CD8-positive, alpha-beta memory T cell (primary cell): ENCODE measurements at places on chromosomes 3 and 15.

- H3K27ac ChIP-seq = no peak overlapping the region
- H3K36me3 ChIP-seq = no peaks in the 10 kb centered on the region
- H3K4me1 ChIP-seq = peaks cover 19% of the 10 kb centered on the region
- H3K4me3 ChIP-seq = no peak overlapping the region
Observed at GRCh38 chr15:52488830-52489229, 39.9 kb downstream of the MYO5A start.

DNA sequence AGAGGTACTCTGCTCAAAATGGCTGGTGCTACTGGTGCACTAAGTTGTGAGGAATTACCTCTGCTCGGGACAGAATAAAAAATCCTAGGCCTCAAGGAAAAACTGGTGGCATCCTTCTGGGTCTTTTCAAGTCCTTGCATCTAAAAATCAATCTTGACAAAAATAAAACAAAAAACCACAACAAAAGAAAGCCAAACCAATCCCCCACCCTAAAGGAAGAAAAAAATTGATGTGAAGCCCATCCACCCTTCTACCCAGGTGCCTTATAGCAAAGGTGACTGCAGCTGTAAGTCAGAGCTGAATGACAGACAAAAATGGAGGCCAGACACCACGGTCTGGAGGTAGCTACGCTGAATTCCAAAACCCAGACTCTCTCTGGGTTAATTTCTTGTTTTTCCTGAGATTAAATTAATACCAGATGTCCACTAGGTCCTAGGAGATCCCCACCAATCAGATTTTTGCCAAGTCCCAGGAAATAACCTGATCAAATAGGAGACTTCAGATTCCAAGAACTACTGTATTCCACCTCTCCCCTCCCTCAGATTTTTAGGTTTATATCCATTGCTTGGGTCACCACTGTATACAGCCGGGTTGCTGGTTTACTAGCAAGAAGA lies 33.5 kb downstream of the ABCC5 start:
- no peaks in the 10 kb centered on the region for H3K27me3 ChIP-seq
- no peak overlapping the region for H3K27ac ChIP-seq
- DNase-seq = no peak
- no peaks in the 10 kb centered on the region for H3K4me1 ChIP-seq
- H3K4me3 ChIP-seq = no peak overlapping the region
- H3K36me3 ChIP-seq = peaks cover 8% of the 10 kb centered on the region

DNA sequence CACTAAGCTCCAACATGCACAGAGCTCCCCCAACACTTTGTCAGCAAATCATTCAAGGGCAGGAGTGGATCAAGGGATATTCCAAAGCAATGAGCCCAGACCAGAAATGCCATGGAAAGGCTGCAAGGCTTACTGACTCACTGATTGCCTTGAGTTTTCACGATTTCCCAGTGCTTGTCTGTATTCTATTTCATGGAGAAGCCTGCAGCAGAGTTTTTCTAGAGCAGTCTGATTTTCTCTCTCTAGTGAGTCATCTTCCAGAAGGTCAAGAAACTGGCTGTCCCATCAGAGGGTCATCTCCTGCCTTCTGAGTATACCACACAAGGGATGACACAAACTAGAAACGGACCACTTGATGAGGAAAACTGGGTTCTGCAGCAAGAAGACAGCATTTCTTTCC lies 16.5 kb downstream of the LMCD1 start:
- no peaks in the 10 kb centered on the region for H3K36me3 ChIP-seq
- H3K4me3 ChIP-seq = no peak overlapping the region
- H3K27me3 ChIP-seq = no peaks in the 10 kb centered on the region
- H3K27ac ChIP-seq = no peak overlapping the region
- DNase-seq = no peak

DNA sequence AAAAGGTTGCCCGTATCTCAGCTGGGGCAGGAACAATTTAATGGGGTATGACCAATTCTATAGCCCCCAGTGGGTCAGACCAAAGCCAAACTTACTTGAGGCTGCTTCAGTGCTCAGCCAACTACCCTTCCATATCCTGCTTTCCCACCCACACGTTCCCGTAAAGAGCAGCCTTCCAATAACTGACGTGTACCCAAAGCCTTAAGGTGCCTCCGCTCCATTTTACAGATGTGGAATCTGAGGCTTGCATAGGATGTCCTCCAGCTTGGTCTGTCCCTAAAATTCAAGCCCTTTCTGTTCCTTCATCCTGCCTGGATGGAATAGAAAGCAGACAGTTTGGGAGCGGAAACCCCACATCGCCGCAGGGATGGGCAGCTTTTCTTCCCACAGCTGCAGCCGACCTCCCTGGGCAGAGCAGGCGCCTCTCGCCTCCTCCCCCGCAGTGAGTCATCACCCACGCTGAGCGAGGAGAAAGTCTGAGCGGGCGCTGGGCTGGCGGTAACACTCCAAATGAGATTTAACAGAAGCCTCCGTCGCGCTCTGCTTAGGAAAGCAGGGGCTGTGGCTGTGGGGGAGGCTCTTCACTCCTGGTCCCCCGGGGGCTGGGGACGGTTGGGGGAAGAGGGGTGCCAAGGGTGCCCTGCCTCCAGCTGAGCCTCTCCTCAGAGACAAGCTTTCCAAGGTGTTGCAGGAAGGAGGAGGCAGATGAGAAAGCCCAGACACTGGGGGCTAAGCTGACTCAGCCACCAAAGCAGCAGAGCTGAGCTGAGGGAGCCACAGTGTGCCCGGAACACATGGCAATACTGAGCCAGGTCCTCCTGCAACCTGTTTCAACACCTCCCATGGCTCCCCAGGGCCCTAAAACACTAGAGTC lies 57.8 kb upstream of the HRH1 start:
- H3K4me1 ChIP-seq = no peaks in the 10 kb centered on the region
- no peaks in the 10 kb centered on the region for H3K27me3 ChIP-seq
- H3K36me3 ChIP-seq = no peaks in the 10 kb centered on the region
- H3K4me3 ChIP-seq = no peak overlapping the region
- DNase-seq = no peak

DNA sequence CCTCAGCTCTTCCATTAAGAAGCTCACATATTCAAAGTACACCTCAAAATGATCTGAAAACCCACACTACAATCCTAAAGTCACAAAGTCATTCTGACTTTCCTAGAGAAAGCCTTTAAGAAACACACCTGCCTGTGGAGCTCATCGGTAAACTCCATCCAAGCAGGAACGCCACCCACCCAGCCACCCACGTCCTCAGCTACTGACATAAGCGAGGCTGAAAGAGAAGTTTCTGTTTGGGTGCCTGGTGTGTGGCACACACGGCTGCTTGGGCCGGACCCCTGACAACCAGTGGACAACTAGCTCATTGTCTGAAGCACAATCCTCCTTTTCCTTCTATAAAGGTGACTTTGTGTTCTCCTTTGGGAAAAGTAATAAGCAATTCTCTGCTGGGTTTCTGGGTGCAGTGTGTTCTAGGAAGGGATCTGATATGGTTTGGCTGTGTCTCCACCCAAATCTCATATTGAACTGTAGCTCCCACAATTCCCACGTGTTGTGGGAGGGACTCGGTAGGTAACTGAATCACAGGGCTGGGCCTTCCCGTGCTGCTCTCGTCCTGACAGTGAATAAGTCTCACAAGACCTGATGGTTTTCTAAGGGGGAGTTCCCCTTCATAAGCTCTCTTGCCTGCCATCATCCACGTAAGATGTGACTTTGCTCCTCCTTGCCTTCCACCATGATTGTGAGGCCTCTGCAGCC lies 26.1 kb downstream of the FAM174B start:
- H3K27ac ChIP-seq = no peak overlapping the region
- no peak for DNase-seq
- H3K27me3 ChIP-seq = no peaks in the 10 kb centered on the region
- H3K4me1 ChIP-seq = no peaks in the 10 kb centered on the region

GRCh38 chr15:58406811-58407210 lies 25.0 kb upstream of the LIPC start:
- H3K36me3 ChIP-seq = no peaks in the 10 kb centered on the region
- no peak for DNase-seq
- H3K27me3 ChIP-seq = no peaks in the 10 kb centered on the region
- no peaks in the 10 kb centered on the region for H3K4me1 ChIP-seq

GRCh38 chr15:44194323-44195150 lies 534 bp downstream of the FRMD5 start:
- H3K4me1 ChIP-seq = peaks cover 17% of the 10 kb centered on the region
- no peaks in the 10 kb centered on the region for H3K36me3 ChIP-seq

- no peak overlapping the region for H3K4me3 ChIP-seq
- no peaks in the 10 kb centered on the region for H3K27me3 ChIP-seq
- no peaks in the 10 kb centered on the region for H3K4me1 ChIP-seq
- no peaks in the 10 kb centered on the region for H3K36me3 ChIP-seq
- DNase-seq = no peak
Observed at GRCh38 chr15:34700891-34701427, 53.8 kb downstream of the GJD2 start.

DNA sequence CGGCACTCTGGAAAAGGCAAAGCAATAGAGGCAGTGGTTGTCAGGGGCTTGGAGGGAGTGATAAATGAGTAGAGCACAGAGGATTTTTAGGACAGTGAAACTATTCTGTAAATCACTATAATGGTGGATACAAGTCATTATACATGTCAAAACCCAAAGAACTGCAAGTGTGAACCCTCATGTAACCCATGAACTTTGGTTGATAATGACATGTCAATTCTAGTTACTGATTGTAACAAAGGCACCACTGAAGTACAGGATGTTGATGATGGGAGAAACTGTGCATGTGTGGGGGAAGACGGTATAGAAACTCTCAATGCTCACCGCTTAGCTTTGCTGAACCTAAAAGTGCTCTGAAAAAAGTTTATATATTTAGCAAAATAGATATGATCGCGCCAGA lies 36.0 kb downstream of the BTLA start:
- peak overlapping the region; percentile 14 for H3K4me3 ChIP-seq
- no peaks in the 10 kb centered on the region for H3K27me3 ChIP-seq
- no peaks in the 10 kb centered on the region for H3K36me3 ChIP-seq
- peaks cover 74% of the 10 kb centered on the region for H3K4me1 ChIP-seq

GRCh38 chr15:25850154-25851111 lies 12.7 kb downstream of the ATP10A start:
- H3K4me3 ChIP-seq = peak overlapping the region; percentile 47
- H3K36me3 ChIP-seq = no peaks in the 10 kb centered on the region
- H3K4me1 ChIP-seq = peaks cover 90% of the 10 kb centered on the region
- DNase-seq = peak; percentile 49
- no peaks in the 10 kb centered on the region for H3K27me3 ChIP-seq

DNA sequence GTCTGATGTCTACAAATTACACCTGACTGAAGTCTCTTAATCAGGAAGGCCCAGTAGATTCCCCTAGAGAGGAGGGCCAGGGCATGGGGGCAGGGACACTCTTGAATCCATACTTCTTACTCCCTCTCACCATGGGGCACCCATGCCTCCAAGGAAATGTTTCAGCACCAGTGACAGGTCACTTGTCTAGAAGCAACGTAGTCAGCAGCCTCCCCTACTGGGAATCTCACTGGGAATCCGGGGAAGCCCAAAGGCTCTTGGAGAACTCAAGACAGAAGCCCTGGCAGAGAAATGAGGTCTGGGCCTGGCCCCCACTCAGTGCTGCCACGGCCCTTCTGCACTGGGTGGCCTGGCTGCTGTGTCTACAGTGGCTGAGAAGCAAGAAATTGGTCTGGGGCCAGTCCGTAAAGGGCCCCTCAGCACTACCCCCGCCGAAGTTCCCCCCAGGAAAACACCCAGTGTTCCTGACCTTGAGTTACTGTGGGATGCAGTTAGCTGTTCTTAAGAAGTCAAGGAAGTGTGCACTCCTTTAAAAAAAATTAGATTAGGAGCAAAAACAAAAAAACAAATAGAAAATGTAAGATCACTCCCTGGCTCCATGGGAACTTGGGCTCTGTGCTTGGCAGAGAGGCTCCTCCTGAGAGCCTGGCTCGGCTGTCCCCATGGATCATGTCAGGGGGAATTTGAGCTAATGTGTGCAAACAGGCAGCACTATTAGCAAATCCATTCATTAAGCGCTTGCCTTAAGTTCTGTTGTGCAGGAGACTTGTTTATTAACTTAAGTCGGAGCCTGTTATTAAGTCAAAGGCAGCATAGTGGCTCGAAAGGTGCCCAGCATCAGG lies 5.4 kb upstream of the LINGO1 start:
- peaks cover 15% of the 10 kb centered on the region for H3K27me3 ChIP-seq
- H3K36me3 ChIP-seq = no peaks in the 10 kb centered on the region
- peaks cover 14% of the 10 kb centered on the region for H3K4me1 ChIP-seq
- H3K27ac ChIP-seq = no peak overlapping the region

- no peak overlapping the region for H3K27ac ChIP-seq
- DNase-seq = no peak
- no peaks in the 10 kb centered on the region for H3K4me1 ChIP-seq
- H3K27me3 ChIP-seq = no peaks in the 10 kb centered on the region
- H3K4me3 ChIP-seq = no peak overlapping the region
Observed at GRCh38 chr15:91553196-91553854, 300.2 kb upstream of the SLCO3A1 start.
